ENCODE measurements at places on chromosomes 4 and X.

- DNase-seq = no peak
These were observed 390.1 kb downstream of the ANKRD50 start for GRCh38 chr4:124322234-124323065.

DNA sequence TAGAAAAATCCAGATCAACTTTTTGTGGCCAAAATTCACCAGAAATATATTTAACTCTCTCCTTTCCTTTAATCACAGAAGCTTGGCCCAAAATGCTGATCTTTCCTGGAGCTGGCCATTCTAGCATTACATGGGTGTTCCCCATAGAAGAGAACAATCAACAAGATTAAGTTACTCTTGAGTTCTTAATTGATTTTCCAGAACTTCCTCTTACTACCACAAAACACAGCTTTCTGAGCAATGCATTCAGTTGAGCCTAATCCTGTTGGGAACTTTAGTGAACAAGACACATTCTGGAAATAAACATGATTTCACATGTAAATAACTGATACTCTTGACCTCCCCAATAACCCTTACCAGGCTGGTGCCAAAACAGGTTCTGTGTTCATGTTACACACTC is 45.4 kb upstream of the STIM2 start:
- DNase-seq = no peak

GRCh38 chr4:150234246-150234645 is 156.0 kb downstream of the DCLK2 start:
- no peak for DNase-seq

GRCh38 chrX:11664211-11665167 is 1.2 kb downstream of the ARHGAP6 start:
- no peak for DNase-seq

DNA sequence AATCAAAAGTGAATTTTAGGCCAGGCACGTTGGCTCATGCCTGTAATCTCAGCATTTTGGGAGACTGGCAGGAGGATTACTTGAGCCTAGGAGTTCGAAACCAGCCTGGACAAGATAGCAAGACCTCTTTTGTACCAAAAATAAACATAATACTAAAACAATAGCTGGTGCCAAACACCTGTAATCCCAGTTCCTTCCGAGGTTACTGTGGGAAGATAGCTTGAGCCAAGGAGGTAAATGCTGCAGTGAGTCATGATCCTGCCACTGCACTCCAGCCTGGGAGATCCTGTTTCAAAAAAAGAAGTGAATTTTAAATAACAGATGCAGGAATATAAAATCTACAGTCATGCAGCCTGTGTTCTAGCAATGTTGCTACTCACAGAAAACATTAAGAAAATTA is 488.3 kb downstream of the PPARGC1A start:
- no peak for DNase-seq

GRCh38 chrX:108036298-108036973 is 8.4 kb upstream of the VSIG1 start:
- no peak for DNase-seq

DNA sequence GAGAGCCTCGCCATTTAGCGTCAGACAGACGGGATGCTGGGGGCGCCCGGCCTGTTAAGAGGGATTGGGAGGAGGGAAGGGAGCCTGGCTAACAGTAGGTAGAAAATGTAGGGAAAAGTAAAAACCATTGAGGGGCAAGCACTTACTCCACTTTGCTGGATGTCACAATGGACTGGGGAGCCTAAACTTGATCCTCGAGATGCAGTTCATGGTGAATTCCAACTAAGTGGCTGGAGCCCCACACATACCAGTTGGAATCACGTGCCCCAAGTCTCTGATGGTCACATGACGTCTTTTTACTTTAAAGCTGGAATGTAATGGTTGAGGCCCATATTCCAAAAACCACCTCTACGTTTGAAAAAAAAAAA is 1.5 kb downstream of the PLS3 start:
- DNase-seq = no peak

DNA sequence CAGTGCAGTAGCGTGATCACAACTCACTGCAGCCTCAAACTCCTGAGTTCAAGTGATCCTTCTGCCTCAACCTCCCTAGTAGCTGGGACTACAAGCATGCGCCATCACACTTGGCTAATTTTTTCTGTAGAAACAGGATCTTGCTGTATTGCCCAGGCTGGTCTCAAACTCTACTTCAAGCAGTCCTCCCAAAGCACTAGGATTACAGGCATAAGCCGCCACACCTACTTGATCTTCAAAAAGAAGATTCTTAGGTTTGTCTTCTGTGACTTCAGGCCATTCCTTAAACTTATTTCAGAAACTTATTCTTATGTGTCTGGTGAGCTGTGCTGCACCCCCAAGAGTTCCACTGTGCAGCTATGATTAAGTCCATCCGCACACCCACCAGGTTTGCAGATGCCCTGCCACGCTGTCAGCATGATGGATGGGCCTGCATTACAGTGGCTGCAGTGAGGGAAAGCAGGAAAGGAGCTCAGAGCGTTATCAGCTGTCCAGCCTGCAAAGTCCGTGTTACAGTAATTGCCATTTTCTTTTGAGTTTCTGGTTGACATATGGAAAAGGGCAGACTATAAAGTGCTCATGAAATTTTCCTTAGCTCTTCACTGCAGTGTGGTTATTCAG is 146.6 kb downstream of the AASDH start:
- no peak for DNase-seq

DNA sequence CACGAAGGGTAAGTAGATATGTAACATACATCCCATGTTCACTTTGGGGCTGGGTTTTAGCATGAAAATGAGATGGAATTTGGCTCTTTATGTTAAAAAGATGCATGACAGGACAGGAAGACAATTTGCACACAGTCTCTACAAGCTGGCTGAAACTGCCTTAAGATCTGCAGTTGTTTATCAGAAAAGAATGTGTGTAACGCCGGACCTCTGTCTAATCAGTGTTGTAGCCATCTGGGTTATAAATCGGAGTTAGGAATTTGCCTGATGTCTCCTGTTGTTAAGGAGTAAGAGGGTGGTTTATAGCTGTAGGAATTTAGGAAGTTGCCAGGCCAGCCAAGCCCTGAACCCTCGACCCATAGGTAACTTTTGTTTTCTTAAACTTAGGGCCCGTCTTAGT is 562.9 kb upstream of the FAT1 start:
- DNase-seq = no peak

GRCh38 chr4:76948443-76949275 is 893 bp upstream of the SEPTIN11 start:
- peak; percentile 74 for DNase-seq

GRCh38 chrX:152138388-152138784 is at the start of gene MAGEA10:
Gene MAGEA10 (minus strand): TSS chrX:152138577. CDS start chrX:152135620, 2,957 bp downstream.
- DNase-seq = no peak

- no peak for DNase-seq
These were observed 54.8 kb downstream of the PAGE2 start for GRCh38 chrX:55143621-55144020.

- no peak for DNase-seq
These were observed 278.4 kb downstream of the CAMK2D start for GRCh38 chr4:113483131-113483530.

- DNase-seq = no peak
These were observed 177.2 kb downstream of the ARAP2 start for GRCh38 chr4:36067116-36067515.

DNA sequence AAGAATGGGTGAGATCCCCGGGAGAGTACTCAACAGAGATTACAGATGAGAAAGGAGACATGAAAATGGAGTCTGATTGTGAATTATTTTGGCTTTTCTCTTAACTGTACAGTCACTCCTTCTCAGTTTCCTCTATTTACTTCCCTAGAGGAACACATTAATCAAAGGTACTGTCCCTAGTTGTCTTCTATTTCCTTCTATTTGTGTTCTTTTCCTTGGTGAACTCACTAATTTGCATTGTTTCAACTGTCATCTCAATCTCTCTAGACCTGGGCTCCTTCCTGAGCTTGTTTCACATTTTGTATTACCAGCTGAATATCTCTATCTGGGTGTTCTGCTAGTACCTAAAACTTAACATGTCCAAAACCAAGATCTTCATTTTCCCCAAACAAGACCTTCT is 59.8 kb downstream of the ABCB7 start:
- DNase-seq = no peak

DNA sequence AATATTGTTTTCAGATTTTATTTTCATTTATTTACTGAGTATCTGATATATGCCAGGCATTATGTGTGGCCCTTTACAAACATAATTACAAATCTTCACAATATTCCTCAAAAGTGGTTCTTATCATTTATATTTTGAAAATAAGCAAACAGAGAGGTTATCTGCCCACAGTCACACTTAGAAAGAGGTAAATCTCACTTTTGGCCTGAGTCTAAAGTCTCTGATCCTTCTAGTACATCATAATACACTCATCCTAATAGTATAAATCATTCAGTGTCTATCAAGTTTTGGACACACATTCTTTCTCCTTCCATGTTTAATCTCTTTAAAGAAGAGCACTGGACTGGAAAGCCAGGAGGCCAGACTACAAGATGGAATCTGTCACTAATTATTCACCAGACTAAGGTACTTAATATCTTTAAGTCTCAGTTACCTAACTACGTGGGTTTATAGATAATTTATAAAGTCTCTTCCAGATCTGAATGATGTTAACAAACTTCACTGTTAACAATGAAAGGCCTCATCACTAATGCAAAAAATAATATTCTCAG is 281.3 kb downstream of the PPP3CA start:
- no peak for DNase-seq

DNA sequence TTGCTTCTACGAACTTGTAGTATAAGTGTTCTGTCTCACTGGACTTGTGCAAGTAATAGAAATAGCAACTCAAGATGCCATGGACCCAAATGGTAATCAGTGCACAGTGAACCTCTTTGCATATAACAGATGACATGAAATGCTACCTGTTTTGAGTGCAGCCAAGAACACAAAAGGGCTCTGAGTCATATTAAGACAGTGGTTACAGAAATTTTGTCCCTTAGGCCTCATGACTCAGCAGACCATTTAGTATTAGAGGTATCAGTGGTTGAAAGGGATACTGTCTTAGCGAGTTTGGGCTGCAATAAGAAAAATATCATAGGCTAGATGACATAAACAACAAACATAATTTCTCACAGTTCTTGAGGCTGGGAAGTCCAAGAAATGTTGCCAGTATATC is 502.9 kb upstream of the PCDH10 start:
- no peak for DNase-seq

- no peak for DNase-seq
These were observed 28.5 kb upstream of the WNK3 start for GRCh38 chrX:54386314-54386713.

DNA sequence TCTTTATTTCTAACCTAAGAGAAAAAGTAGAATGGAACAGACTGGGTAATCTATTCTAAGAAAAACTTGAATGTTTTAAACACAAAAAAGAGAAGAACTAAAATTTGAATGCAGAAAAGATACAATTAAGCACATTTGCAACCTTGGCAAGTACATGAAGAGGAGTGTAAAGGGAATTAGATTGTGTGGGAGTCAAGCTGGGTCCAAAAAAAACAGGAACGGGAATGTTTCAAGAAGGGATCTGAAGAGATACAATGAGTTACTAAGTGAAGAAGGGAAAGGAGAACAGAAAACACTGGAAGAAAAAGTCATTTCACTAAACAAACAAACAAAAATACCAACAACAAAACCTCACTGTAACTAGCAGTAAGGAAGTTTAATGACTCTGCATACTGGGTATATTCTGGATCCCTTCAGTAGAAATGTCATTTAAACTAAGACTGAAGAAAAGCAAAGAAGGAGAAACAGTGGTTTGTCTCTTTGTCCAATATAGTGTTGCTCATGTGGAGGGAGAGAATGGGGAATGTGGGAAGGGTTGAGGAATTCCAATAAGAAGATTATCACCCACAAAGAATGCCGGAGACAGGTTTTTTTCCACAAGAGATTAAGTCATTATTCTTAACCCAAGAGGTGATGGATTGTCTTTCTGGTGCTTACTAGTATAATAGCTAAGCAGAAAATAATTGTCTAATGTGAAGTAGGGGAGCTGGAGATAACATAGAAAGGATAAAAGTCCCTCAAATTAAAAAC is 50.4 kb upstream of the PTPN13 start:
- DNase-seq = no peak

DNA sequence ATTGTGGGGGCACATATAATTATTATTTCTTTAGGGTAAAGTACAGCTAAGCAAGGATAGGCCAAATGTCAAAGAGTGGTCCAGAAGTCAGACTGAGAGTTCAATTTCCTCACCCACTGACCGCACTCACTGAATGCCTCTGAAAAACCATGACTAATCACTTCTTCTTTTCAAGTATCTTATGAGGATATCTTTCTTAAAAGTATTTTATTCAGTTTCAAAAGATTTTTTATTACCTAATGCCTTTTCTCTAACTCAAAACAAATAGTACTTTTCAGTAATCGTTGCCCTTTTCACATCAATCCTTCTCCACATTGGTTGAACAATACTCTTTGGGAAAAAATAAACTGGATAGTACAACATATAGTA is 61.7 kb upstream of the CAMK2D start:
- DNase-seq = no peak

Measured in stimulated activated CD4-positive, alpha-beta T cell treated with anti-CD3 and anti-CD28 coated beads, Interleukin-4, amount 100 ng/mL, for 4 hours (primary cell).